Fibroblast of lung (primary cell): ENCODE measurements at places on chromosomes 5 and 9. TPM values are rescaled to one million over a fixed set of nuclear protein-coding genes. Genes with fewer than 3 reads are reported as not detected.

SPATA31C1 gene
- not detected in 2 replicates for total RNA-seq

GLRA1 gene
- not detected in 2 replicates for total RNA-seq

EPB41L4A gene
- 0.50 and 0.51 TPM in 2 replicates for total RNA-seq

ROR2 gene
- total RNA-seq, result 27.9 and 39.5 TPM in 2 replicates

AQP7 gene
- total RNA-seq, result 0.26 and 0.83 TPM in 2 replicates

GPR151 gene
- total RNA-seq, result not detected in 2 replicates
